ENCODE measurements at places on chromosomes 6 and 20.

DNA sequence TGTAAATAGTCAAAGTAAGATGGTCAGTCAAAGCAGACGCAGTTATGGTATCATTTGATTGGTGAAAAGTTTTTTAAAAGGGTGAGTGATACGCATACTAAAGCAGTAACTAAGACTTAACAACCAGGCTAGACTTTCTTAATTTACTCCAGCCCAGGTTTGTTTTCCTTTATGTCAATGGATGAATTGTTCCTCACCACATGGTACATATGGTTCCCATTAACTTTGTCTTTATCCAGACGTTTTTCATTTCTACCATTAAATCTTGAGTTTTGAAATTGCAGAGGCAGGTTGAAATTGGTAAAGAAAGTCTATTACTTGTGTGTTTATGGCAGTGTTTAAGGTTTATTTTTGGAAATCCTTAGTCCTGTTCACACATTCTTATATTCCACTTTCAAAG, 98.5 kb upstream of the SCGN start:
- no peak for DNase-seq
- no peak overlapping the region for H3K4me3 ChIP-seq
- H3K36me3 ChIP-seq, result no peaks in the 10 kb centered on the region
- no peaks in the 10 kb centered on the region for H3K27me3 ChIP-seq
- H3K4me1 ChIP-seq, result no peaks in the 10 kb centered on the region

DNA sequence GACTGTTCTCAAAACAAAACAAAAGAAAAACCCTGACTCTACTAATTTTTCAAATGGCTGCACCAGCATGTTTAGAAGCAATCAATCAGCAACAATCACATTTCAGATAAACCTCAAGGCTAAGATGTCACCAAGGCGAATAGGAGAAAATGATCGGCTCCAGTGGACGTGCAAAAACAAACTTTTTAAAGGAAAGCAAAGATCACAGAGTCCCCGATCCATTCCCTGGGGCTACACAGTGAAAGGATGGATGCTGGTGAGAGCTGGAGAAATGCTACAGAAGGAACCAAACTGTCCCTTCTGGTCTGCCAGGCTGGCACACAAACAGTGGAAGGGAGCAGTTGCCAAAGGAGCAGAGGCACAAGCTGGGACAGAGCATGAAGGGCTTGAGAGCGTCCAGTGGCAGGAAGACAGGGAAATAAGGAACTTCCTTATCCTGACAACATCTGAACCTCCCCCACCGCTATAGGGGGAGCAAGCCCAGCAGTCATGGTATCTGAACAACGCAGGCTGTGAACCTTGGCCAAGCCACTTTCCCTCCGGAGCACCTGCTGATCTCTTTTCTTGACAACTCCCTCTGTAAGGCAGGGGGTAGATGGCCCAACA, 73.7 kb upstream of the HIVEP1 start:
- H3K27ac ChIP-seq, result no peak overlapping the region
- H3K4me1 ChIP-seq, result no peaks in the 10 kb centered on the region
- no peaks in the 10 kb centered on the region for H3K36me3 ChIP-seq
- no peak for DNase-seq

GRCh38 chr6:144957236-144957937, 672.3 kb downstream of the UTRN start:
- DNase-seq, result no peak
- no peaks in the 10 kb centered on the region for H3K4me1 ChIP-seq

DNA sequence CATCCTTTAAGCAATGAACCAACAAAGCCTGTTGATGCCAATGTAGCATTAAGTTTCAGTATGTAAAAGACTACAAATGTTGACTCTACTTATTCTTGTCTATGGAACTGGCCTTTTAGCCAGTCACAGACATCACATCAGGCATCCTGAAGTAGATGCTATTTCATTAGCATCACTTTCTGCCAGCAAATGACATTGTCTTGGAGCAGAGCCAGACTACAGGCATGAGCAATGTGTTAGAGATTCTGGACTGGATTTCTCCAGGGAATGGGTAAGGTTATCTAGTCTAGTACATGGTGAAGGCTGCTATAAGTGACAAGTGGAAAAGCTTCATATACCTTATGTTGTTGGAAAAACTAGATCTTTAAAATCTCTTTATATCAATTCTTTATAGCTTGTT, 142.9 kb downstream of the ADGRB3 start:
- H3K27me3 ChIP-seq, result no peaks in the 10 kb centered on the region
- H3K4me3 ChIP-seq, result no peak overlapping the region
- no peaks in the 10 kb centered on the region for H3K36me3 ChIP-seq
- no peaks in the 10 kb centered on the region for H3K4me1 ChIP-seq
- DNase-seq, result no peak

- peak; percentile 43 for DNase-seq
- peaks cover 24% of the 10 kb centered on the region for H3K4me1 ChIP-seq
- peaks cover 4% of the 10 kb centered on the region for H3K36me3 ChIP-seq
- peaks cover 8% of the 10 kb centered on the region for H3K27me3 ChIP-seq
Measured at GRCh38 chr6:127514773-127515227, 4.3 kb downstream of the MTCL3 start.
